Thoracic aorta (tissue), 2 donors: ENCODE measurements at places on chromosomes 3 and 15. TPM values are rescaled to one million over a fixed set of nuclear protein-coding genes. Genes with fewer than 3 reads are reported as not detected.
A peak's percentile ranks its signal among the peaks of the same experiment; 100 is the strongest.

The LRRC34 gene
- total RNA-seq = 4.5 TPM

DNA sequence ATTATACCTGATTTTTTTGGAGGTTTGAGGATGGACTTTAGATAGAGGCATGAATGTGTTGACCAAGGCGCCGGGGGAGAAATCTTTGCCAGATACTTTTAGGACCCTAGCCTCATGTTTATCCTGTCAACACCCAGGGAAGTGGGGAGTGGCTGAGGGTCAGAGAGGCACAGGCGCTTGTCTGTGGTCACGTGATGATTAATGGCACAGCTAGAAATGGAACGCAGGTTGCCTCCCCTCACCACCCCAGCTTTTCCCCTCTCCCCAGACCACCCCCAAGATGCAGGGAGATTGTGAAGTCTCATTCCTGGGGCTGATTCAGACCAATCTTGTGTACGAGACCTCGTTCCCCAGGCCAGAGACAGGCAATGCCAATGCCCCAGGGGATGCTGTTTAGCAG is 218.4 kb upstream of the LINGO1 start:
- no peaks in the 10 kb centered on the region for H3K4me1 ChIP-seq
- no peaks in the 10 kb centered on the region for H3K36me3 ChIP-seq
- DNase-seq = no peak
- no peak overlapping the region for H3K27ac ChIP-seq
- no peak overlapping the region for H3K4me3 ChIP-seq

DNA sequence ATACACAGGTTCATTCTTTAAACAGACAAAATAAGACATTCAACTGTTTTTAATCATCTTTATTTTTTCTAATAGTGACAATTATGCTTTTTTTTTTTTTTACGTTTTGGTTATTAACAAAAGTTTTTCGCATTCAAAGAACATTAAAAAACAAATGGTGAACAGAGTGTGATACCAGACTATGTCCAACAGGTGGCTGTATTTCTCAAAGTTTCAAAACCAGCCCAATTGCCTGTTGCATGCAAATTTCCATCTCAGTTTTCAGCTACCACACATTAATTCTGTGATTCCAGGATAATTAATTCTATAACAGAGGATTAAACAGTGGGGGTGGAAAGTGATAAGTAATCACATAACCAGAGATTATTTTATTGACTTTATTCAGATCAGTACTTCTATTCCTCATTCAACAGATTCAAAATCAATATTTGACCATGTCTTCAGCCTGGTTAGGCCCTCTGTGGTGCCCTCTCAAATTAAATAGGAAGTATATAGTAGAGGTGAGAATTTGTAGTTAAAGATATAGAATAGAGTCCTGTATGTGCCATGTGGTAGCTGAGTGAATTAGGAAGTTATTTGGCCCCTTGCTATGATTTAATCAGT is 122.2 kb upstream of the DCBLD2 start:
- no peaks in the 10 kb centered on the region for H3K36me3 ChIP-seq
- no peak for DNase-seq
- H3K27me3 ChIP-seq = no peaks in the 10 kb centered on the region
- H3K4me1 ChIP-seq = no peaks in the 10 kb centered on the region

GRCh38 chr3:20080956-20081554 is 40.8 kb downstream of the KAT2B start:
- H3K27ac ChIP-seq = peak overlapping the region; percentile 34
- no peaks in the 10 kb centered on the region for H3K36me3 ChIP-seq
- no peaks in the 10 kb centered on the region for H3K27me3 ChIP-seq
- H3K4me3 ChIP-seq = peak overlapping the region; percentile 12

DNA sequence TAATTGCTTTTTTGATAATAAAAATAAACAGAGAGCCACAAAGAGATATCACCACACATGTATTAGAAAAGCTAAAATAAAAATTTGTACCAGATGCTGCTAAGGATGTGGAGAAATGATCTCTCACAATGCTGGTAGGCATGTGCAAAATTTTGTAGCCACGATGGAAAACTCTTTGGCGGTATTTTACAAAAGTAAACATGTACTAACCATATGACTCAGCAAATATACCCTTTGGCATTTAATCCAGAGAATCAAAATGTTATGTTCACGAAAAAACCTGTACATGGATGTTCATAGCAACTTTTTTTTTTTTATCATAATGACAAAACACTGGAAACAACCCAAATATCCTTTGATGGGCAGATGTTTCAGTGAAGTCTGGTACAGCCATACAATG is 261.2 kb downstream of the LPP start:
- no peaks in the 10 kb centered on the region for H3K36me3 ChIP-seq
- H3K27ac ChIP-seq = no peak overlapping the region
- peaks cover 25% of the 10 kb centered on the region for H3K4me1 ChIP-seq
- H3K4me3 ChIP-seq = no peak overlapping the region
- no peak for DNase-seq

DNA sequence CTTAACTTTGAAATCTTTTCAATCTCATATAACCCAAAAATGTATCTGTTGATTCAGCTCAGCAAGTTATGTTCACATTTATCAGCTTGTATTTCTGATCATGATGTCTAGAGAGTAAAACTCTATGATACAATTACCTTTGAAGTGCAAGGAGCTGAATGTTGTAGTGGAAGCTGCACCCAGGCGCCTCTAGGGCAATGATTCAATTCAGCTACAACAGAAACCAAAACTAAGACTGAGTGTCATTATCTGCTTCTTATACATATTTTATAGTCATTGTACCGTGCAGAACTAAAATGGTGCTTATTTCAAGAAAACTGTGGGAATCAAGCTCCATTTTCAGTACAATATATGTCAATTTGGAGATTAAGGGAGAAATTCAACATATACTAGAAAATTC is 1237.5 kb downstream of the ZPLD1 start:
- no peak overlapping the region for H3K27ac ChIP-seq
- DNase-seq = no peak
- H3K27me3 ChIP-seq = no peaks in the 10 kb centered on the region
- H3K36me3 ChIP-seq = no peaks in the 10 kb centered on the region

GRCh38 chr3:143333367-143333766 is 213.8 kb downstream of the CHST2 start:
- no peaks in the 10 kb centered on the region for H3K36me3 ChIP-seq
- no peaks in the 10 kb centered on the region for H3K27me3 ChIP-seq
- no peak overlapping the region for H3K4me3 ChIP-seq
- no peak overlapping the region for H3K27ac ChIP-seq

DNA sequence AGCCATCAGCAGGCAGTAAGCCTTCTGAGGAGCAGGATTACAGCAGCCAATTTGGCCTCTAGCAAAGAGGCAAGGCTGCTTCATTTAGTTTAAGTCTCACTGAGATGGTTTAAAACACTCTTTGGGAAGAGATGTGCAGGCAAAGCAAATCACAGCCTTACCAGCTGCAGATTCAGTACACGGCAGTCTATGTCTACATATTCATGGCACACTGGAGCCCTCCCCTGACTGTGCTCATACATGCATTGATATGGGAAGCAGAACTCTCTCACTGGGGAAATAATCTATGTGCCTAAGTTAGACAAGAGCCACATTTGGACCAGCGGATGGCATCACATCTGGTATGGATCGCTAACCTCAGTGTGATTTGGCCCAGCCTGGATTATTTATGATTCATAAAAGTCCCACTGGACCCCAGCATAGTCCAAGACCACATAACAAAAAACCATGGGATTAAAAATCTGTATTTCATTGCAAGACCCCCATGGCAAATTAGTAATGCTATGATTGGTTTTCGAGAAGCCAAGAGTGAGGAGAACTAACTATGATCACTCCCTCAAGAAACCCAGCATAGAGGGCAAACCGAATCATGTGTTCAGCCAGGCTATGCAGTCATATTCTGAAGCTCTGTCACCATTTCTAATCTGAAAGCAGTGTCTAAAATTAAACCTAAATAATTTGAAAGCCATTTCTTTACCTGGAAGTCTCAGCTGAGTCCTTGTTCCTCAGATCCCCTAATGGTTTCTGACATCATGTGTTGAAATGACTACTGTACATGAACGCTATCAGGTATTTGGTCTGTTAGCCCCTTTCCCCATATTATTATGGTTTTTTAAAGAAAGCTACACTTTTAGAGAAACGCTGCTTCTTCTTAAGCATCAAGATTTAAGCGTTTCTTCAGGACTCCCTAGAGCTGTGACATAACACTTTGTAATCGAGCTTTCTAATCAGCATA is 1.2 kb downstream of the PRICKLE2 start:
- DNase-seq = no peak
- no peaks in the 10 kb centered on the region for H3K36me3 ChIP-seq
- H3K27ac ChIP-seq = peak overlapping the region; percentile 88
- H3K4me3 ChIP-seq = peak overlapping the region; percentile 70
- no peaks in the 10 kb centered on the region for H3K27me3 ChIP-seq

DNA sequence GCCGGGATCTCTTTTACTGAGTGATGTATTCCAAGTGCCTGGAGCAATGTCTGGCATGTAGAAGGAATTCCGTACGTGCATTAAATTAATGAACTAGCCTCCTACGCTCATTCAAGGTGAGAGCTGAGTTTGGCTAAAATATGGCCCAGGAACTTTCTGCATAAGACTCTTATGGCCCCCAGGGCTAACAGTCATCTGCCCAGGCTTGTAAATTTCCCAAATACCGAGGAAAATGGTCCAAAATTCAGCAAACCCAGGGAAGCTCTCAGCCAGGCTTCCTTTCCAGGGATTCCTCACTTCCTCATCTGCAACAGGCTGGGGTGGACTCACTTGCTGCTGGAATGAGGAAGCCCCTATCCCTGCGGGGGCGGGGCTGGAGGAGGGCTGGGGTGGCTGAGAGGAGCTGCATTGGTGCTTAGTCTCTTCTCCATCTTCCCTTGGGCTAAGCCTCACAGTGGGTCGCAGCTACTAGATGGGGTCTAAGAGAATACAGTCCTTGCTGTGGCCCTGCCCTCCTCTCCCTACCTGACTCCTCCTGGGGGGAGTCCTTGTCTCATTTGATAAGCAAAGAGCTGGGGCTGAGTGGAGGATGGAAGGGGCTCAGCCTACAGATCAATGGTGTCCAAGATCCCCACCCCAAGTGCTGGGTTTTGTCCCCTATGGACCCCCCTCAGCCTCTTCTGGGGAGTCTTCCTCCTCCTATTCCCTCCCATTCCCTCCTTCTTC is 28.5 kb upstream of the APOD start:
- no peaks in the 10 kb centered on the region for H3K36me3 ChIP-seq
- no peaks in the 10 kb centered on the region for H3K27me3 ChIP-seq
- no peak for DNase-seq
- H3K4me1 ChIP-seq = no peaks in the 10 kb centered on the region
- H3K27ac ChIP-seq = no peak overlapping the region

DNA sequence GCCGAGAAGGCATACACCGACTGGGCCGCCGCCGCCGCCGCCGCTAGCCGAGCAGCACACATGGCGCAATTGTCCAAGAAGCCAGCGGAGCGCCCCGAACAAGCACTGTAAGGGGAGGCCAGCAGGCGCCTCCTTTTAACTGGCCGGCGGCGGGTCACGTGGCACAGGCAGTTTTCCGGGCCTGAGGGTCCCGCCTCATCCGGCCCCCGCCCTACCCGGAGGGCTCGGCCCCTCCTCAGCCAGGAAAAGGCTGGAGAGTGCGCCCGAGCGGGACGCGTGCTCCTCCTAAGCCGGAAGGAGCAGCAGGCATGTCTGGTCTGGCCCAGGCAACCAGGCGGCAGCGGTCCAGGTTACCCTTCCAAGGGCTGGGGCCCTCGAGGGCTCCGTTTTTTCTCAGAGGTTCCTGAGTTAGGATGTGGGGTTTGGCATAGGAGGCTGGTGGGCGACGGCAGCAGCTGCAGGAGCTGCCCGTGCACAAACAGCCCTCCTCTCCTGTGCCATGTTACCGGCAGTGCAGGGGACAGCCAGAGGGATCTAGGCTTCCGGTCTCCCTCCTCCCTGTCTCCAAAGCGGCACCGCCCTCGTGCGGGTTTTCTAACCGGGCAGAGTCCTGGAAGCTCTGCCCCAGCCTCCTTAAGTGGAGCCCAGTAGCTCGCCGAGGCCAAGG is at the start of gene GPX1:
TSS of gene GPX1 (minus strand) at position 137 of the 667 bp plus-strand sequence. CDS start at position 62, 75 bp downstream.
- peak; percentile 80 for DNase-seq
- H3K36me3 ChIP-seq = peaks cover 35% of the 10 kb centered on the region
- no peaks in the 10 kb centered on the region for H3K27me3 ChIP-seq
- peaks cover 39% of the 10 kb centered on the region for H3K4me1 ChIP-seq
- H3K27ac ChIP-seq = peak within 1 kb of the TSS; percentile 96
- peak within 1 kb of the TSS; percentile 89 for H3K4me3 ChIP-seq

GRCh38 chr3:53547327-53547726 is 52.9 kb downstream of the CACNA1D start:
- no peaks in the 10 kb centered on the region for H3K4me1 ChIP-seq
- DNase-seq = no peak
- H3K36me3 ChIP-seq = no peaks in the 10 kb centered on the region
- no peaks in the 10 kb centered on the region for H3K27me3 ChIP-seq

GRCh38 chr3:58008141-58009025 is at the start of gene FLNB:
TSS of gene FLNB (plus strand) at chr3:58008422. CDS start at chr3:58008565, 143 bp downstream.
- no peak for DNase-seq
- H3K27ac ChIP-seq = peak within 1 kb of the TSS; percentile 80
- H3K4me1 ChIP-seq = peaks cover 22% of the 10 kb centered on the region

- no peak for DNase-seq
- H3K4me1 ChIP-seq = no peaks in the 10 kb centered on the region
- H3K4me3 ChIP-seq = no peak overlapping the region
- no peaks in the 10 kb centered on the region for H3K27me3 ChIP-seq
Observed at GRCh38 chr3:130831719-130832400, 62.0 kb upstream of the ATP2C1 start.

DNA sequence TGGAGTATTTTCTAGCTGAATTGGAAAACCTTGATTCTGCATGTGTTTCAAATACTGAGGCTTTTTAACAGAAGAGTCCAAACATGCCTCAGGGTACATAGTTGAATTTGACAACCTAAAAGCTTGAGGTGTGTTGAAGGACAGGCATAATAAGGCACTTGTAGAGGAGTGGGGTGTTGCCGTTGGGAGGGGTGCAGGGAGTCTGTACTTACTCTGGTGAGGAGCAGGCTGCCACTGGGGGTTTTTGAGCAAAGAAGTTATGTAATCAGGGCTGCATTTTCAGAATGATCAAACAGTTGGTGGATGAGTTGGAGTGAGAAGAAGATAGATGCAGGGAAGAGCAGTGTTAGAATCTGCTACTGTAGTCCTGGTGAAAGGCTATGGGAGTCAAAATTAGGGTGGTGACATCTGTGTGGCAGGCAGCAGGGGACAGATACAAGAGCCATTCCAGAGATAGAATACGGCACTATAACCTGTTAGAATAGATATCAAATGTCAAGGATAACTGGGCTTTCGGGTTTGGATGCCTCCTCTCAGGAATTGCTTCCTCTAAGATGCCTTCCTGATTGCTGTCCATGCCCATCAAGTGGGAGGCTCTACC is 161.6 kb downstream of the GHSR start:
- H3K4me1 ChIP-seq = peaks cover 84% of the 10 kb centered on the region
- no peaks in the 10 kb centered on the region for H3K27me3 ChIP-seq
- no peak overlapping the region for H3K4me3 ChIP-seq
- peaks cover 3% of the 10 kb centered on the region for H3K36me3 ChIP-seq
- no peak overlapping the region for H3K27ac ChIP-seq

GRCh38 chr3:38021196-38021595 is 8.2 kb downstream of the PLCD1 start:
- H3K4me3 ChIP-seq = no peak overlapping the region
- H3K27ac ChIP-seq = no peak overlapping the region
- H3K4me1 ChIP-seq = peaks cover 13% of the 10 kb centered on the region
- H3K27me3 ChIP-seq = no peaks in the 10 kb centered on the region

- no peaks in the 10 kb centered on the region for H3K36me3 ChIP-seq
- H3K4me1 ChIP-seq = peaks cover 41% of the 10 kb centered on the region
- no peak overlapping the region for H3K4me3 ChIP-seq
Observed at GRCh38 chr3:57230006-57230405, 2.5 kb downstream of the APPL1 start.
